Activated CD4-positive, alpha-beta memory T cell treated with anti-CD3 and anti-CD28 coated beads, Interleukin-2, amount 10 ng/mL, durations not matched to agents 7 days and 5 days (primary cell): ENCODE measurements at places on chromosomes 3 and 15.

DNA sequence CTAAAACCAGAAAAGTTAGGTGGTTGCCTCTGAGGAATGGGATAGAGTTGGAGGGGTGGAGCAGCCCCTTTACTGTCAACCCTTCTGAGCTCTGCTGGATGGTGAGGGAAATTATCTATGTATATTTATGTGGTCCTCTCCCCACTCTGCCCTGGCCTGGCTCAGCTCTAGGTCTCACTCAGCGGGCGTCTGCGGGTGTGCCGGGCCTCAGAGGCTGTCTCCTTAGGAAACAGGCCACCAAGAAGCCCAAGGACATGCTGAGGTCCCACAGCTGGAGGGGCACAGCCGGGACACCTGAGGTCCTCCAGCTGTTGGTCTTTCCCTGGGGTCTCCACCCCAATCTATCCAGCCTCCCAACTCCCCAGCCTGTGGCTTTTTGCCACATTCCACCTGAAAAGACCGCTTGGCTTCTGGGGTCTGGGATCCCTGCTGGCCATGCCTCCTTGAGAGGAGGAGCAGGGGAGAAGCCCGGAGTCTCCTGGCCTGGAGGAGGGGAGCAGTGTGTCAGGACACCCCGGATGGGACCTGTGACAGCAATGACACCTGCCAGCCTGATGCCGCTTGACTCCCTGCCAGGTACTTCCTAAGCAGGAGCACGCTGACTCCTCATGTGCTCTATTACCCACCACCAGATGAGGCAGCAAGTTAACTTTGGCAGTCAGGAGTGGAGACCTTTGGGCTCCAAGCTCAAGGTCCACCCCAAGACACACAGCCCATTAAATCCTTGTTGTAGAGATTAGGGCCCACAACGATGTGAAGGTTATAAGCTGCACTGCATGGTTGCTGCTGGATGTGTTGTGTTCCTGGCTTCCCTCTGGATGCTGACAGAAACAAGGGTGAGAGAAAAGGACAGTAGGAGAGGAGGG, at the start of gene SLC28A1:
Gene SLC28A1, plus strand, starts transcription at position 747 of the 866 bp plus-strand sequence. CDS start 3,099 bp downstream, outside the sequence.
- peaks cover 3% of the 10 kb centered on the region for H3K27me3 ChIP-seq
- no peaks in the 10 kb centered on the region for H3K36me3 ChIP-seq
- no peak within 1 kb of the TSS for H3K4me3 ChIP-seq
- no peak for DNase-seq

GRCh38 chr3:151925876-151926275, 52.4 kb downstream of the SUCNR1 start:
- H3K27ac ChIP-seq, result no peak overlapping the region
- no peak for DNase-seq
- no peak overlapping the region for H3K4me3 ChIP-seq
- H3K36me3 ChIP-seq, result no peaks in the 10 kb centered on the region

GRCh38 chr3:141091426-141091825, 40.3 kb downstream of the SPSB4 start:
- no peaks in the 10 kb centered on the region for H3K27me3 ChIP-seq
- H3K27ac ChIP-seq, result no peak overlapping the region
- H3K4me1 ChIP-seq, result no peaks in the 10 kb centered on the region

DNA sequence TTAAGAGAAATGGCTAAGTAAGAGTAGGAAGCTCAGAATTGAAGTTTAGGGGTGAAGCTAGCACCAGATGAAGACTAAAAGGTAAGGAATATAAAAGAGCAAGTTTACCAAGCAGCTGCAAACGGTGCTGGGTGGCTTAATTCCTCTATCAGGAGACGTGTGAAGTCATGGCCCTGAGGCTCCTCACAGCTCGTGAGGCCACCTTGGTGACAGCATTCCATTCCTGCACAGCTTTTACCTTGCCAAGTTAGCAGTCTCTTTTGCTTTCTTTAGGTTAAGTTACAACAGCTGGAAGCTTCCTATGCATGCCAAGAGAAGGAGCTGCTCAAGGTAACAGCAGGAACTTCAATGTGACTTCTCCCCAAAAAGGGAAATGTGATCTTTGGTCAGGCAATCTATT, 6.4 kb downstream of the TMCO5A start:
- H3K4me1 ChIP-seq, result no peaks in the 10 kb centered on the region
- H3K4me3 ChIP-seq, result no peak overlapping the region
- H3K27me3 ChIP-seq, result no peaks in the 10 kb centered on the region
- no peak overlapping the region for H3K27ac ChIP-seq

DNA sequence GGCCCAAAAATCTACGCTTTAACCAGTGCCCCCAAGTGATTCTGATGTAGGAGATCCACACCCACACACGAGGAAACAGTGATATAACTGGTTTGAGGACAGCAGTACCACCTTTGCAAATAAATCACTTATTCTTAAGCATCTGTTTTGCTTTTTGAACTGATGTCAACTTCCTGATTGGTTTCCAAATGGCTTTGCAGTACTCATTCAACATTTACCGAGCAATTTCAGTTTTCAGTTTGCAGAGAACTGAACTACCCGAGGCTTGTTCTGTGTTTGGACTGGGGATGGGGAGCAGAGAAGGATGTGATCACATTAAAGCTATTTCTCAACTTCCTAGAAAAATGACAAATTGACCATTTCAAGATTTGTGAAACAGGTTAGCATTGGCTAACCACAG, 1.1 kb upstream of the GYG1 start:
- H3K27ac ChIP-seq, result peak overlapping the region; percentile 81
- DNase-seq, result no peak
- peak overlapping the region; percentile 73 for H3K4me3 ChIP-seq
- H3K27me3 ChIP-seq, result no peaks in the 10 kb centered on the region

GRCh38 chr3:34024447-34025240, 226.2 kb downstream of the PDCD6IP start:
- peaks cover 10% of the 10 kb centered on the region for H3K27me3 ChIP-seq
- no peak for DNase-seq
- H3K4me1 ChIP-seq, result no peaks in the 10 kb centered on the region
- H3K36me3 ChIP-seq, result no peaks in the 10 kb centered on the region

GRCh38 chr3:140563206-140563760, 114.6 kb upstream of the TRIM42 start:
- no peaks in the 10 kb centered on the region for H3K27me3 ChIP-seq
- H3K36me3 ChIP-seq, result no peaks in the 10 kb centered on the region
- H3K27ac ChIP-seq, result no peak overlapping the region

DNA sequence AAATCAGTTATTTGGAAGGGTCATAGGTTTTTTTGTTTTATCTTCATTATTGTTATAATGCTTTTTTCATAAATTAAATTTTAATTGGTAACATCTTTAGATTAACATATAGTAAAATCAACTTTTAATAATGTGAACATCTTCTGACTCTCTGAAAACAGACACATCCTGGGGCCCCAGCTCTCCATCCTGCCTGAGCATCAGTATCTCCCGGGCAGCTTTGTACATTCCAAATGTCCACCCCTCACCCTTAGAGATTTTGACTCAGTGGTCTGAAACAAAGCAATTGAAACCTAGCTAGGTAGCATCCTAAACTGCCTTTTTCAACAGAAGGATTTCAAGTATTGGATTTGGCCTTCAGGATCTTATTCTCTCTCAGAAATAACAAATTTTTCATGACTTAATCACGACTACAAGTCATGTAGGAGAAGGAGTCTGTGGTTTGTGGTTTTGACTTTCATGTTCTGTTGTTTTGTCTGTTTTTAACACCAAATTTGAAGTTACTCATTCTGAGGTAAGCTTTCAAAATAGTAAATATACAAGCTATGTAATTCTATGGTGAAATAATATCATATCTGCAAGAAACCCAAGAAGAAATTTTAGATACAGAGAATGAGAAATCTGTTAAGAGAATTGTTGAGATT, 147.3 kb upstream of the UBE2E2 start:
- no peak overlapping the region for H3K4me3 ChIP-seq
- H3K27ac ChIP-seq, result no peak overlapping the region
- no peaks in the 10 kb centered on the region for H3K36me3 ChIP-seq
- DNase-seq, result no peak
- H3K4me1 ChIP-seq, result no peaks in the 10 kb centered on the region
- no peaks in the 10 kb centered on the region for H3K27me3 ChIP-seq

DNA sequence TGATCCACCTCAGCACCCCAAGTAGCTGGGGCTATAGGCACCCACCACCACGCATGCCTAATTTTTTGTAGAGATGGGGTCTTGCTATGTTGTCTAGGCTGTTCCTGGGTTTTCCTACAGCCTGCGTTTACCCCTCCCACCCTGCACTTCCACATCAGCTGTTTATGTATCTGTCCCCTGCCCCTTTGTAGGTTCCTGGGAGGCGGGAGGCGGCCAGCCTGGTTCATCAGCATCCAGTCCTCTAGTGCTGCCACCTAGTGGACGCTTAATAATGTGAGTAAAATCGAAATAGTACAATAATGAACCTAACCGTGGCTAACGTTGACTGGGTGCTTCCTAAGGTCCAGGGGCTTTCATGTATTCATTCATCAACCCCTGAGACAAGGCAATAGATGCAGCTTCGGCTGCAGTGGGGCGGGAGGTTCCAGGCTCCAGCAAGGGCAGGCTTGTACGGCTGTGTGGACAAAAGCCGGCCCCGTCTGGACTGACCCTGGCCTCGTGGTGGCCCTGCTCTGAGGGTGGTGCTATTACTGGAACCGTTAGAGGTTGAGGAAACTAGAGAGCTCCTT, 1.2 kb upstream of the LCTL start:
- peaks cover 5% of the 10 kb centered on the region for H3K4me1 ChIP-seq
- H3K27ac ChIP-seq, result no peak overlapping the region

- H3K4me1 ChIP-seq, result no peaks in the 10 kb centered on the region
- no peak overlapping the region for H3K27ac ChIP-seq
- H3K4me3 ChIP-seq, result no peak overlapping the region
- no peaks in the 10 kb centered on the region for H3K27me3 ChIP-seq
- no peak for DNase-seq
- H3K36me3 ChIP-seq, result no peaks in the 10 kb centered on the region
Observed at GRCh38 chr3:151708868-151709267, 24.9 kb upstream of the AADACL2 start.
